NCI-H446 (cell line): ENCODE measurements at places on chromosomes 12 and 14.

- DNase-seq: no peak
These were observed 206.4 kb upstream of the PELI2 start for GRCh38 chr14:55911776-55912175.

DNA sequence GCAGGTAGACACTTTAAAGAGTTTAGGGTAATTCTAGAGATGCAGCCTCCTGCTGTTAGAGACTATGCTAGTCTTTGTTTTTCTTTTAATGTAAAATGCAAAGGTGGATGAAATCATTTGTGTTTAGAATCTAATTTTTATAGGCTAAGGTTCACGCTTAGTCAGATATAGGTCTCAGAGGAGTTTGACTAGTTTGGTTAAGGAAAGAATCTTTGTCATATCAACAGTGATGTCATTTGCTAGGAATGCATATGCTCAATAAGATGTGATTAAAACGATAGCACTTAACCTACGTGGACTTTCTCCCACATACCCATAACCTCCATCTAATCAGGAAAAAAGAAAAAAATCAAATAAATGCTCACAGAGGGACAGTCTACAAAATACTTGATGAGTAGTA is 859.3 kb upstream of the ATXN7L3B start:
- DNase-seq: no peak

- DNase-seq: no peak
These were observed 12.2 kb downstream of the SDR9C7 start for GRCh38 chr12:56922031-56922430.

- DNase-seq: no peak
These were observed 6.7 kb downstream of the TAS2R43 start for GRCh38 chr12:11085419-11085818.

- DNase-seq: no peak
These were observed 51.6 kb downstream of the DERA start for GRCh38 chr12:15962760-15963159.
